ENCODE measurements at places on chromosomes 16 and 17. TPM values are rescaled to one million over a fixed set of nuclear protein-coding genes. Genes with fewer than 3 reads are reported as not detected.

EVPLL gene
- 1.2 TPM for total RNA-seq

CASKIN1 gene
- total RNA-seq = 0.66 TPM

MARF1 gene
- 80.7 TPM for total RNA-seq

CDH13 gene
- 13.8 TPM for total RNA-seq

TP53TG3 gene
- total RNA-seq = not detected

Measured in kidney (tissue), 22 donors.